ENCODE measurements at places on chromosomes 6 and 20.

DNA sequence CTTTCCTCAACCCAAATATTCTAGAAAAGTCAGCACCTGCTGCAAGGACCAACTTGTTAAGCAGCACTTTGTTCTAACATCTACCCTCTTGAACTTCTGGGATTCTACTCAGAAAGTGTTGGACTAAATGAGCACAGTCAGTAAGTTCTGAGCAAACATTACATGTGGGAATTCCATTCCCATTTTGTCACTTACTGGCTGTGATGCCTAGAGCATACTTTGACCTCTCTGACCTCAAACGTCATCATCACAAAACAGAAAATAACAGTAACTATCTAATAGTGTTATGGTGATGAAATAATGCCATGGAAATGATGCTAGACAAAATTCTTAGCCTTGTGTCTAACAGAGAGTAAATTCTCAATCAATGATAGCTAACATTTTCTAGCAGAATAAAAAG lies 829.4 kb downstream of the EPHA7 start:
- H3K4me1 ChIP-seq, result no peaks in the 10 kb centered on the region
- no peaks in the 10 kb centered on the region for H3K27me3 ChIP-seq
- DNase-seq, result no peak
- H3K36me3 ChIP-seq, result no peaks in the 10 kb centered on the region
- H3K4me3 ChIP-seq, result no peak overlapping the region
- no peak overlapping the region for H3K27ac ChIP-seq

DNA sequence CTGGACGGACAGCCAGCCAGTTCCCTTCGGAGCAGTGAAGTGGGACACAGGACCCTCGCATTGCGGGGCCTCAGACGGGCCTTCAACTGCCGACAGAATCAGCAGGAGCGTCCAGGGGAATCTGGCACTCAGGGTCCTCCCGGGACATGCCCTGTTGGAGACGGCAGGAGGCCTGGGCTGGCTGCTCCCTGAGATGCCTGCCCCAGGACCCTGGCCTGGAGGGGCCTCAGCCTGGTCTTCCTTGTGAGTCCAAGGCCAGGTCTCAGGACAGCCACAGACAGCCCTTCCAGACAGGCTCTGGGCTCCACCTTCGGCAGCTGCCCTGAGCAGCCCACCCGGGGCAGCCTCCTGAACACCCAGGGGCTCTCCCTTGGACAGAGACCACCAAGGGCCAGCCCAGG lies 14.6 kb upstream of the HELZ2 start:
- no peaks in the 10 kb centered on the region for H3K4me1 ChIP-seq
- H3K4me3 ChIP-seq, result no peak overlapping the region
- H3K36me3 ChIP-seq, result no peaks in the 10 kb centered on the region

- no peaks in the 10 kb centered on the region for H3K27me3 ChIP-seq
- H3K4me3 ChIP-seq, result peak overlapping the region; percentile 34
- no peaks in the 10 kb centered on the region for H3K36me3 ChIP-seq
- H3K4me1 ChIP-seq, result peaks cover 16% of the 10 kb centered on the region
These were observed 12.5 kb downstream of the ITPR3 start for GRCh38 chr6:33633462-33634158.

DNA sequence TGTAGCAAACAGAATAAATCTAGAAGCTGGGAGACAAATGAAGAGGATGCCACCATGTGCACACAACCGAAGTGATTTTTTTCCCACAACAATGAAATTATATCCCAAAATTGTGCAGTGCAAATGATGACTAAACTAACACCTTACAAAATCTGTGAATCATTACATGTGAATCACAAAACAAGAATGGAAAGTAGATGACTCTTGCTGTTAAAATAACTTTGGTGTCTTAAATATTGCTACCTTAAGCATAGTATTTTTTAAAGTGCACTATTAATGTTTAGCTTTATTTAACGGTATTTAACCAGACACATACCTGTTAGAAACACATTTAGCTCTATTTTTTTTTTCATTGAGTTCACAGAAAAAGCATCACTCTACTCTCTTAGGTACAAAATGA lies 190.8 kb downstream of the TBC1D32 start:
- no peaks in the 10 kb centered on the region for H3K4me1 ChIP-seq
- H3K36me3 ChIP-seq, result no peaks in the 10 kb centered on the region
- no peaks in the 10 kb centered on the region for H3K27me3 ChIP-seq
- no peak overlapping the region for H3K4me3 ChIP-seq
- DNase-seq, result no peak

- H3K27ac ChIP-seq, result no peak overlapping the region
- no peaks in the 10 kb centered on the region for H3K4me1 ChIP-seq
- DNase-seq, result no peak
These were observed 70.2 kb upstream of the BEND3 start for GRCh38 chr6:107185391-107185970.

DNA sequence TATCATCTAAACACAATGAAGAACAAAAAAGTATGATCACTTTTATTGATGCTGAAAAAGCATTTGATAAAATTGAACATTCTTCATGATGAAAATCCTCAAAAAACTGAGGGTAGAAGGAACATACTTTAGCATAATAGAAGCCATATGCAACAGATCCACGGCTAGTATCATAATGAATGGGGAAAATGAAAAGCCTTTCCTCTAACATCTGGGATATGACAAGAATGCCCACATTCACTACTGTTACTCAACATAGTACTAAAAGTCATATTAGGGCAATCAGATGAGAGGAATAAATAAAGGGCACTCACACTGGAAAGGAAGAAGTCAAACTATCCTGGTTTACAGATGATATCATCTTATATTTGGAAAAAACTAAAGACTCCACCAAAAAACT lies 256.6 kb downstream of the RFPL4B start:
- H3K27me3 ChIP-seq, result no peaks in the 10 kb centered on the region
- DNase-seq, result no peak
- no peaks in the 10 kb centered on the region for H3K36me3 ChIP-seq
- H3K27ac ChIP-seq, result no peak overlapping the region

DNA sequence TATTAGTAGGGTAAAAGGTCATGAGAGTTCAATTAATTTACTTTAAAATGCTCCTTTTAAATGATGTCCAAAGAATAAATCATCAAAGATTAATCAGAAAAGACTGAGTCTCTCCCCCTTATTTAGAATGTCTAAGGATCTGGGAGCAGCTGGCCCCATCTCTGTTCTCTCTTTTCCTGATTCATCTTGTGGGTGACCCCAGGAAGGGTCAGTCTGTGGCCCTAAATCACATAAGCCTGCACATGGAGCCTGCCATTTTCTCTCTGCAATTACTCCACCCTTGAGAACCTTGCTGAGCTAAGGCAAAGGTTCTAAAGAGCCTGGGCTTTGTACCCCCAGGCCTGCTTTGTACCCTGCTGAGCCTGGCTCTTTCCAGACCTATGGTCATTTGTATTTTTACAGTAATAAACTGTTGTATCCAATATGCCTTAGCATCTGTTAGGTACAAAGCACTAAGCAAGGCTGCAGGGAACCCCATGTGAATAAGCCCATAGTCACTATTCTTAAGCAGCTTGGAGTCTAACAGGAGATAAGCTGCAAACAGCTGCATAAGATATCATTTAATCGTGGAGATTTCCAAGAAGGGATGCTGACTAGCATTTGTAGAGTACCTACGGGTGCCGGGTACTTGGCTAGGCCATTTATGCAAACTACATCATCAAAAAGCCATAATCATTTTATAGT lies 431.0 kb upstream of the MARCKS start:
- H3K27me3 ChIP-seq, result no peaks in the 10 kb centered on the region
- DNase-seq, result no peak
- H3K27ac ChIP-seq, result no peak overlapping the region
- H3K4me3 ChIP-seq, result no peak overlapping the region

- peaks cover 26% of the 10 kb centered on the region for H3K4me1 ChIP-seq
- H3K27ac ChIP-seq, result peak overlapping the region; percentile 48
- DNase-seq, result peak; percentile 84
- no peak overlapping the region for H3K4me3 ChIP-seq
These were observed 90.0 kb upstream of the MAFB start for GRCh38 chr20:40778894-40779496.

DNA sequence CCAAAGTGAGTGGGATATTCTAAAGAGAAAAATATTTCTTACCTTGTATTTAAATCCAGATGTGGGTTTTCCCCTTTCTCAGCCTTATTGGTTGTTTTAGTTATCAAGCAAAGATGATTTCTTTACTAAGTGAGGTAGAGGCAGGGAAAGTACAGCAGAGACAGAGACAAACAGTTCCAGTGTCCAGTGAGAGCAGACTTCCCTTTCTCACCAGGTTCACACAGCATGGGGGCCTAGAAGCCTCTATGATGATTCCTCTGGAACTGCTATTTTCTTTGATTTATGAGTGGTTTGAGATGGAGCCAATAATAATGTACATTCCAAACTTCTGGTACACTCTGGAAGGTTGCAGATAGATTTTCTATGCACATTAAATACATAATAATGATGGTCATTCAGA lies 234.0 kb upstream of the MARCKS start:
- H3K27ac ChIP-seq, result no peak overlapping the region
- no peaks in the 10 kb centered on the region for H3K27me3 ChIP-seq
- no peak for DNase-seq
- no peak overlapping the region for H3K4me3 ChIP-seq
- no peaks in the 10 kb centered on the region for H3K36me3 ChIP-seq

GRCh38 chr6:81800666-81801065 lies 48.2 kb upstream of the TENT5A start:
- H3K36me3 ChIP-seq, result no peaks in the 10 kb centered on the region
- no peak overlapping the region for H3K27ac ChIP-seq
- no peaks in the 10 kb centered on the region for H3K27me3 ChIP-seq
- H3K4me1 ChIP-seq, result no peaks in the 10 kb centered on the region
- DNase-seq, result no peak

DNA sequence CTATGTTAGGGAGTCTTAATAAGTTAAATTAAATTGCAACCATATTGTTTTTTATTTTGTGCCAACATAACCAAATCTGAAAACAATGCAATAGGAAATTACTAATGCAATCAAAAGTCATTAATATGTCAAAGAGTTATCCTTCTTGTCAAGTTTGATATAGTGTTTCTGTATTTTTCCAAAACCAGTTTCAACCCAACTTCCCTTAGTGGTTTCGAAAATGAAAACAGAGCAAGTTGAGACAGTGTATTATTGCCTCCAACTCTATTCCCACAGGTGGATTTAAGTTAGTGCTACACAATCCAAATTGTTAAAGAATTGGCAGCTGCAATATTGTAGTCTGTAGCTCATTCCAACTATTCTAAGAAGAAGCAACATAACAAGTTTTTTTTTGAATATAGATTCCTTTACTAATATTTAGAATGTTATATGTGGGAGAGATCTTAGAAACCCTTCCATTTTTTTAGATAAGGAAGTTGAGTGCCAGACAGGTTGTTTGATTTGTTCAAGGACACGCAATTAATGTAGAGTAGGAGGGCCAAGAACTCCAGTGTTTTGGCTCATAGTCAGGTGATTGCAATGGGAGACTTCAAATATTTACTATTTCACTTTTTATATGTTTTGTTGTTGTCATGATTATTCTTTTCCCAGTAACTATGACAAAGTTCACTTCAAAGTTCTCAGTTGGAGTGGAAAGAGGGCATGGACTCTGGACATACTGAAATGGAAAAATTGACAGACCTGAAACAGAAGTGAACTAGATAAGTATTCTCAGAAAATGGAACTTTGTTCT lies 282.4 kb upstream of the HSF2 start:
- H3K27ac ChIP-seq, result no peak overlapping the region
- H3K4me1 ChIP-seq, result no peaks in the 10 kb centered on the region
- no peaks in the 10 kb centered on the region for H3K27me3 ChIP-seq
- no peak for DNase-seq

GRCh38 chr6:133966654-133967329 lies 13.8 kb downstream of the TBPL1 start:
- no peaks in the 10 kb centered on the region for H3K36me3 ChIP-seq
- H3K27ac ChIP-seq, result no peak overlapping the region
- no peak for DNase-seq
- peak overlapping the region; percentile 25 for H3K4me3 ChIP-seq
- 0 out of 2 replicates have a peak, but pooled peaks cover 9% of the 10 kb centered on the region for H3K4me1 ChIP-seq

All from MM.1S (cell line).